Stimulated activated CD8-positive, alpha-beta memory T cell treated with anti-CD3 and anti-CD28 coated beads, Interleukin-7, amount 100 ng/mL, for 1 hour (primary cell): ENCODE measurements at places on chromosomes 6 and 20.

DNA sequence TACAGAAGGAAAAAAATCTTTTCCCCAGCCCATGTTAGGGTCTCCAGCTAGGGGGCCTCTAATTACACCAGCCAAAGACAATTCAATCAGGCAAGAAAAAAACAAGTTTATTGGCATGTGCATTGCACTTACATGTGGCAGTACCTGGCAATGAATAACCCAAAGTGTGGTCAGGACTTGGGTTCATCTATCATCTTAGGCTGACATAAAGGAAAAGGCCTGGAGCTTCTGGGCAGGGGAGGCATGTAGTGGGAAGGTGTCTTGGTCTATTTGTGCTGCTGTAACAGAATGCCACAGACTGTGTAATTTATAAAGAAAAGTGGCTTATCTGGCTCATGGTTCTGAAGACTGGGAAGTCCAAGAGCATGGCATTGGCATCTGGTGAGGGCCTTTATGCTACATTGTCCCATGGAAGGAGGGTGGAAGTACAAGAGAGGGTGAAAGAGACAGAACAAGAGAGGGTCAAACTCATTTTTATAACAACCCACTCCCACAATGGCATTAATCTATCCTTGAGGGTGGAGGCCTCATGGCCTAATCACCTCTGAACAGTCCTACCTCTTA lies 4.4 kb upstream of the PYGB start:
- DNase-seq: no peak

DNA sequence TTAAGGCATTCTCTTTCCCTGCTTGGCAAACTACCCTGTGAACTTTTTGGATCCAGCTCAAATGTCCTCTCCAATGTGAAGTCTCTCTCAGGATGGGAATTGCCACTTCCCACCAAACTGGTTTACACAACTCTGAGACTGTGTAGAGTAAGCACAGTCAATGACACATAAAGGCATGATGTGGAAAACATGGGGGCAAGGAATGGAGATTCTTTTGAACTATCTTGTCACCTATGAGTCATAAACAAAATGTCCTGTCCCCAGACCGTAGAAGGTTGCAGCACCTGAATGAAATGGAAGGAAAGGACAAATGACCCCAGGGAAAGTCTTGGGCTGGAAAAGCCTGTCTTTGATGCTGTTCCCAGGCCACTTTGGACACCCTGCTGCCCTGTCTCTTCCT lies 11.0 kb upstream of the KIF13A start:
- DNase-seq: no peak

- DNase-seq: no peak
Observed at GRCh38 chr6:154749341-154749740, 16.1 kb downstream of the SCAF8 start.

- DNase-seq: no peak
Observed at GRCh38 chr6:72182337-72183246, 296.2 kb downstream of the RIMS1 start.

DNA sequence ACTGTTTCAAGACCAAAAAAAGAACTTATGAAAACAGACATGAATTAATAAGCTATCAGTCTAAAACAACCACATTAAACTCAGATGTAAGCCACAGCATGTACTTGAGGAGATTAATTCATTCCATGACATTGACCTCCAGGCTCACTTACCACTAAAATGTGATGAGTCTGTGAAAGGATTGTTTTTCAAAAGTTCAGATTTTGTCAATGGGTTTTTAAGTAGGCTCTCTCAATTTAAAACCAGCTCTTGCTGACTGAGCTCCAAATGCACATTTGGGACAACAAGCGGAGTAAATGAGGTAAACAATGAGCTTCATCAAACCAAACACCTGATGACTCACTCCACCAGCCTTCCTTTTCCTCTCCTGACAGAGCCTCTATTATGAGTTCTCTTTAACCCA lies 197.0 kb downstream of the SIM1 start:
- DNase-seq: no peak

DNA sequence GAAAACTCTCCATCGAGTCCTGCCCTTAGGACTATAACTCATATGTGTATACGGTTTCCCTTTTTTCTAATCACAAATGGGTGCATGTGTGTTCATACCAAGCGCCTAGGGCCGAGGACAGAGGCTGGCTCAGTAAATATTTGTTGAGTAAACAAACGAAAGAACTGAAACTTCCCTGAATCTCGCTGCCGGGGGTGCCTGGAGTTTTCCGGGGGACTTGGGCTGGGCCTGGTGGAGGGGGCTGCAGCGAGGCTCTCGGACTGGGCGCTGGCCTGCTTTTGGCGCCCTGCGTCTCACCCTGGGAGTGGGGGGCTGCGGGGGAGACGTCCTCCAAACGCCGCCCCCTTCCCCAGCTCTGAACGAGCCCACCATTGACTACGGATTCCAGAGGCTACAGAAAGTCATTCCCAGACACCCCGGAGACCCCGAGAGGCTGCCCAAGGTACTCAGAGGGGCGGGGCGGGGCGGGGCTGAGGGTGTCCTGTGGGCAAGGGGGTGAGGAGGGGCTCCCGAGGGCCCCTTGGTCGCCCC lies 49.0 kb downstream of the CPXM1 start:
- DNase-seq: no peak

- no peak for DNase-seq
Observed at GRCh38 chr6:170007468-170008293, 256.3 kb downstream of the ERMARD start.

GRCh38 chr6:106149472-106150069 lies 63.4 kb downstream of the PRDM1 start:
- DNase-seq: no peak

DNA sequence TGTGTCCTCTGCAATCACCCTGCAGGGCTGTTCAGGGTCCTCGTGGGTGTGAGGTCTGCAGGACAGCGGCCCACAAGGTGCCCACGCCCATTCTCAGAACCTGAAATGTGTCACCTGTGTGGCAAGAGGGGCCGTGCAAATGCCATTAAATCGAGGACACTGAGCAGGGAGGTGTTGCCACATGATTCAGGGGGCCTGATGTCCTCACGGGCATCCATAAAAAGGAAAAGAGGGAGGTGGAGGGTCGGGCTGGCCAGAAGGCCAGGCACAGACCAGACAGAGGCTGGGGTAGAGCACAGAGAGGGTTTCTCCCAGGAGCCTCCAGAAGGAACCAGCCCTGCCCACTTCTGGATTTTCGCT lies 239.6 kb downstream of the ERMARD start:
- DNase-seq: no peak

DNA sequence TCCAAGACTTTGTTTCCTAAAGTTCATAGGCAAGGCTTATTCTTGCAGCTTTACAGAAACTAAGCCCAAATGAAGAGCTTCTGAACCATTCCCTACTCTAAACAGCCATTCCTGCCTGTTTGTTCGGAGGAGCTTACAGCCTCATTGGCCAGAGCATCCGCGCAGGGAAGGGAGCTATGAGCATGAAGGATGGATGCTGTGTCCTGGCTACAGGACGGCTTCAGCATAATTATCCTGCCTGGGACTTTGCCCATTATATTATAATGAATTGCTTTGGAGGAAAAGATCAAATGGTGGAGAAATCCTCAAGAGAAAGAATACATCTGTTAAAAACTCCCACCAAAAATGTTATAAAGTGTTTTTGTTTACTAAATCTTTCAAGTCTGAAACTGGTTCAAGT lies 378.2 kb upstream of the BTBD3 start:
- DNase-seq: no peak

DNA sequence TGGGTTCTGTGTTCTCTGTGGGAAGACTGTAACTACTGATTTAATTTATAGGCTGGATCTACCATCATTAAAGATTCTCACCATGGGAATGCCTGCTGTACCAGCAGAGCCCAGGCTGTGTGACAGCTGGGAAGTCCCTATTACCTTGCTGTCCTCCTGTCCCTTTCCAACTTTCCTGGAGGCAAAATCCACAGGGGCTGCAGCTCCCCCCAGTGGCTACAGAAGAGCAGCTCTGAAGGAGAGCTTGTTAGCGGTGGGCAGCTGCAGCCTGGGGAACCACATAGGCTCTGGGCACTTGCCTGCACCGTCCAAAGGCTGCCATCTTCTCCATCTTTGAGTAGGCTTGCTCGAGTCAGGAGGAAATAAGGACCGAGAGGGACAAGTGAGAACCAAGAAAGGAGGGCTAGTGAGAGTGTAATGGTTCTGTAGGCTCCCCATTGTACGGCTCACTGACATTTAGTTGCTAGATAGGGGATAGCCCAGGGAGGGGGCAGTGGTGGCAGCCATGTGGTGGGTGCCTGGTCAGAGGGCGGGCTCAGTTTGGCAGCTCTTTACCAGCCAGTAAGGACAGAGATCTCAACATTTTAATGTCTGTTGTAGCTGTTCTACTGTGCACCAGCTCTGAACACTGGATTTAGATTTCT lies 155.1 kb upstream of the MLIP start:
- DNase-seq: no peak

DNA sequence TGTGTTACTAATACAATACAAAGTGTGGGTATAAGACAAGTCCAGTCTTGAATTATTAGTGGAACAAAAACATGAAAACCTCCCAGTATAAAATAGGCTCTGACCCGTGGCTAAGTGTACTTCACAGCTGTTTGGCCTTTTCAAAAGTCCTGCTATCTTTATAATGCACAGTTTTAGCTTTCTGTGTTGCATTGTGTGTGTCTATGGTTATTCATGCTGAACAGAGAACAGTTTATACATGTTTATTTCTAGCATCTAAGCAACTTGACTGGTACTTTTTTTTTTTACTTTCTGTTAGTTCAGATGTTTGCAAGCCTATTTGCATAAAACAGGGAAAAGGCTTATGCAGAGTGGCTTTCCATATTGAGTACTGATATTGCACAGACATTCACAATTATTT lies 119.2 kb upstream of the CCN2 start:
- no peak for DNase-seq

- no peak for DNase-seq
Observed at GRCh38 chr6:136677822-136678221, 114.5 kb downstream of the MAP3K5 start.

GRCh38 chr20:2293486-2293885 lies 2.3 kb upstream of the TGM3 start:
- no peak for DNase-seq

- DNase-seq: no peak
Observed at GRCh38 chr20:57056651-57057050, 209.8 kb downstream of the BMP7 start.

DNA sequence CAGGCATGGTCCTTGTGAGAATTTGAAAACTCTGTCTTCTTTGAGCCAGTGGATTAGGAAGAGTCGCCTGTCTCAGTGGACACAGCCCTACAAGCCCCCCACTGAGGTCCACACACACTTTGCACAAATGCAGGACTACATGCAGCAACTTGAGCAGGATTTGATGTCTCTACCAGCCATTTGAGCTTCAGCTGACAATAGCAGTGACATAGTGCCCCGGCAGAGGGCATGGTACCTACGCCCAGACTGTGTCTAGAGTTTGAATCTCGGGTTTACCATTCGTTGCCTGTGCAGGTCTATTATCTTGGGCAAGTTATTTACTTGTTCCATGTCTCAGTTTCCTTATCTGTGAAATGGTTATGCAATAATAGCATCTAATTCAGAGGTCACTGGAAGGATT lies 580.1 kb downstream of the TFAP2B start:
- DNase-seq: no peak

DNA sequence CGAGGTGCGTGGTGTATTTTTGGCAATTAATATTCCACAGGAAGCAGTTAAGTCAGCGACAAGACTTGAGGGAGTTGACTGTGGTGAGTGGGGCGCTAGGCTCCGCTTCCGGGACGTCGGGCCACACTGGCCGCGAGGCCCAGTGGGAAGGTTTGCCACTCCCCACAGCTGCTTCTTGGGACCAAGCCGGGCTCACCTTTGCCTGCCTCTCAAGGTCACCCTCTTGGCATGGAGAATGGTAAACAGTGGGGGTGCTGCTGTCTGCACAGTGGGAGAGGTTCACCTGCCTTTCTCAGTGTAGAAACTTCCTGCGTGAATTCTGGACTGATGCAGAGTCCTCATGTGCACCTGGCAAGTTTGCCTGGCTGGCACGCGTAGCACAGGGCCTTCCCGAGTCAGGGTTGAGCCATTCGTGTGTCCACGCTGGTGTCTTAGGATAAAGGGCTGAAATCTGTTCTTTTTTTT lies 6.4 kb downstream of the OSBPL2 start:
- no peak for DNase-seq

- no peak for DNase-seq
Observed at GRCh38 chr6:144746902-144747469, 461.9 kb downstream of the UTRN start.

- no peak for DNase-seq
Observed at GRCh38 chr20:46568570-46569129, 18.2 kb upstream of the OCSTAMP start.

GRCh38 chr6:35267446-35267845 lies 7.9 kb downstream of the ZNF76 start:
- no peak for DNase-seq

- no peak for DNase-seq
Observed at GRCh38 chr20:25103526-25103925, 21.6 kb upstream of the VSX1 start.

- no peak for DNase-seq
Observed at GRCh38 chr6:150036081-150036480, 10.7 kb upstream of the RAET1L start.

GRCh38 chr6:129893640-129894039 lies 32.5 kb upstream of the TMEM244 start:
- DNase-seq: no peak

GRCh38 chr6:111870051-111870741 lies 3.1 kb downstream of the FYN start:
- DNase-seq: no peak

- DNase-seq: no peak
Observed at GRCh38 chr6:34466242-34467185, 638 bp downstream of the PACSIN1 start.

DNA sequence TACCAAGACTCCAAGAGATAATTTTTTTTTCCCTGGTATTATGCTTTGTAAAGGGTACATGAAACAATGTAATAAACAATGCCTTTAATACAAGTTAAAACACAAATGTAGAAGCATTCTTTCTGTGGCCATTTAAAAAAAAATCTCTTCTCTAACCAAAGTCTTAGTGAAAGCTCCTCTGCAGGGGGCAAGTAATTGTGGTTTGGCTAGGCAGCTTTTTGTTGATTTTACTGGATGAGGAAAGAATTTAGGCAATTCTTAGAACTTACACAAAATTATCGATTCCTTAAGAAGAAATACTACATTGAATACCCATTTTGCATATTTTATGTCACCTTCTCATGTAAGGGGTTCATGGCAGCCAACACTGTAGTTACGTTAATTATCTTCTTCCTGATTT lies 12.4 kb downstream of the TFB1M start:
- DNase-seq: no peak

DNA sequence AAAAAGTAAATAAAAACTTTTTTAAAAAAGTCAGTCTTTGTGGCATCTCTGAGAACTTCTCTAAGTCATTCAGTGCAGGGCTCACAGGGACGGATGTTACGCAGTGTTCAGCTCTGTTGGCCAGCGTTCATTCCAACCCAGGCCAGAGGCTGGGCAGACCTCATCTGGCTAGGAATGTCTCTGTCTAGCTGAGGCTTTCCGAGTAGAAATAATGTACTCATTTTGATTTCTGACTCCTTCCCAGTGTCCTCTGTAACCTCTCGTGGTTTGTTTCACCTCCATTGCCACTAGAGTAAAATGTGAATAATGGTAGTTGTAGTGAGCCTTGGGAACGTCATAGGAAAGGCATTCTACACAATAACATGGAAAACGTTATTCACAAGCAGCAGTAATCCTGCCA lies 135.1 kb downstream of the TMEM242 start:
- no peak for DNase-seq

GRCh38 chr6:142885182-142885867 lies 59.7 kb downstream of the HIVEP2 start:
- no peak for DNase-seq
